ENCODE measurements at places on chromosomes 2 and 18.

- DNase-seq, result peak; percentile 20
Measured at GRCh38 chr2:20186078-20186854, 38.7 kb downstream of the SDC1 start.

DNA sequence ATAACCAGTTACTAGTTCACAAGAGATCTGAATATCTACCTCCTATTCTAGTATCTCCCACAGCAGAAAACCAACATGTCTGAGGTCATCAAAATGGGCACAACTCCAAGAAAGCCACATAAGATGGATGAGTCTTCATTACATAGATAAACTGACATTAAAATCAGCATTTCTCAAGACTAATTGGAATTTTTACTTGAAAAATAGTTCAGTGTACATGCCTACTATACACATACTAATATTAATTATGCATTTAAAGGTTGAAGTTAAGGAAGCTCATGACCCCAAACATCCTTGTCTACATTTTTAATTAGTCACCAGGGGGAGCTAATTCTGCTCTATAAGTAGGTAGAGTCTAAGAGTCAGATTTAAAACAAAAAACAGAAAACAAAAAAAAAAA, 41.9 kb downstream of the ZNF521 start:
- DNase-seq, result no peak

DNA sequence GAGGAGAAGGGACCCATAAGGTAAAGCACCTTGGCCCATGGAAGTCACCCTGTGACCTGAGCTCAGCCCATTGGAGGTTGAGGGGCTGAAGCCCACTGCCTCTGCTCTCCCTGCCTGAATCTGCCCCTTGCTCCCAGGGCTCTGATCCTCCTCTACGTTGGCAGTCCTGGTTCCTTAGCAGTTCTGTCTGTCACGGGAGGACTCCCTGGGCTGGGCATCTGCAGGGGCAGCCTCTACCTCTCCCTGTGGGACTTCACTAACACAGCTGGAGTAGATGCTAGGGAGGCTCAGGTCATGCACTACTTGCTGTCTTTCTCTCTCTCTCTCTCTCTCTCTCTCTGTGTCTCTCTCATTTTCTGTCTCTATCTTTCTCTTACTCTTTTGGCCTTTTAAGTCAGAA, 8.7 kb downstream of the GYPC start:
- DNase-seq, result no peak

GRCh38 chr2:121147766-121148165, 137.2 kb downstream of the TFCP2L1 start:
- no peak for DNase-seq

- DNase-seq, result no peak
Measured at GRCh38 chr2:166464187-166464586, 29.9 kb downstream of the SCN7A start.

DNA sequence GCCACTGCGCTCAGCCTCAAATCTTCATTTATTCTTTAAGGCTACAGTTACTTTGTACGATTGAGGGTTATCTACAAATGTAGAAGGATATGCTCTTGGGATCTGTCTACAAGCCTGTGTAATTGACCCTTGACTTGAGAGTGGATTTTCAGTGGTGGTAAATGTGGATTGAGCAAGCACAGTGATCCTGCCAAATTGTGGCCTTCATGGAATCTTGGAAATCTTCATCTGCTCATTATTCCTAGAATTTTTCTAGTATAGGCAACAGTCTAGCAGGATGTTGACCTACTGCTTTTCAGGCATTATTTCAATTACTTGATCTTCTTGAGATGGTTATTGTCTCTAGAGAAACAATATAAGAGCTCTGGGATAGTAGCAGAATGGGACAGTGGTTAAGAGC, 226.1 kb upstream of the REV1 start:
- no peak for DNase-seq

GRCh38 chr2:86050301-86050700, 55.4 kb downstream of the POLR1A start:
- no peak for DNase-seq

- no peak for DNase-seq
Measured at GRCh38 chr18:23365602-23366001, 87.5 kb upstream of the RIOK3 start.

GRCh38 chr2:233882353-233882752, 14.2 kb upstream of the MSL3B start:
- no peak for DNase-seq

DNA sequence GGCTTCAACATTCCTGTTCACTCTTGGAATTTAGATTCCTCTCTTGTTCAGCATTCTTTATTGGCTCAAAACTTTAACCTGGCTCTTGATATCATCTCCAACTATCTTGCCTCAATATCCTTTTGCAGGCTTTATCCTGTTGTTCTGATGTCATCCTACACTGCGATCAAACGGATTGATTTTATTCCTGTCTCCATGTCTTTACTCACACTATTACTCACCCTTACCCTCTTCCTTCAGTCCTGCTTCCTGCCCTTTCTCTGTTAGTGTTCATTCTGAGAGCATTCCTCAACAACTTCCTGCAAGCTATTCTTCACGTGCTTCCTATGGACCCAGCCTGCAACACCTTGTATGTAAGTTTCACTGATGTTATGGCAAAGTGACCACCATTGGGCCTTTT, 264.7 kb downstream of the RNF152 start:
- no peak for DNase-seq

DNA sequence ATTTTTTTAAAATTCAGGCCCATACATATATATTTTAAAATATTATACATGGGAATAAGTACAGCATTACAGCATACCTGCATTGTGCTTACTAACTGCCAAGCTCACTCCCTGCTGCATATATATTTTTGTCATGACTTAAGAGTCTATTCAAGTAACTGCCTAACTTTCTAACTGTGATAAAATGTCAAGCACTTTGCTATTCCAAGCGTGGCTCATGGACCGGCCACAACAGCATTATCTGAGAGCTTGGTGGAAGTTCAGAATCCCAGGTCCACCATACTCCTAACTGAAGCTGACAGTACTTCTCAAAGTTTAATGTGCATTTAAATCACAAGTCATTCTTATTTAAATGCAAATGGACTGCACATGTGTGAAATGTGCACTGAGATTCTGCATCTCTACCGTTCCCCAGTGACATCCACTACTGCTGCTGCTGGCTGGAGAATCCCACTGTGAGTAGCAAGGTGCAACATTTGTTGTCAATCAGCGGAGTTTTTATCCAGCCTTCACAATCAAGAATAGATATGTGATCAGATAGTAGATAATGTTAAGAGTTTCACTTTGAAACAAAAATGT, 79.1 kb downstream of the DYM start:
- DNase-seq, result no peak

GRCh38 chr18:58300867-58301266, 256.8 kb downstream of the NEDD4L start:
- DNase-seq, result no peak

GRCh38 chr2:195575879-195576401, 81.1 kb upstream of the SLC39A10 start:
- DNase-seq, result no peak

- no peak for DNase-seq
Measured at GRCh38 chr2:156562124-156562523, 125.9 kb downstream of the GPD2 start.

GRCh38 chr2:98374286-98374685, 28.0 kb downstream of the CNGA3 start:
- no peak for DNase-seq

- no peak for DNase-seq
Measured at GRCh38 chr2:17373741-17374140, 144.5 kb downstream of the RAD51AP2 start.

DNA sequence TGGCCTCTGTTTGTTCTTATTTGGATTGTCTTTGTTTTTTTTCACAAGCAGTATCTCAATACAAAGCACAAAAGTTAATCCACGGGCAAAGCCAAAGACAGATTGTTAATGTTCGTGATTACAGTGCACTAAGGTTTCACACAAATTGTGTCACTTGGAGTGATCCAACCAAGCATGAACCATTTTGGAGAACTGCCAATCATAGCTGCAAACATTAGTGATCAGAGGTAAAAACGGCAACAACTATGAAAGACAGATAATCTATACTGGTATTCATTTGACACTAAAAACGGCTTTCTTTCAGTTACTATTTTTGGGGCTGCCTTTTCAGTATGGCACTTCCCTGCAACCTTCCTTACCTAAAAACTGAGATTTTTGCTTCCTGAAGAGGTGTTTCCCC, 213.1 kb upstream of the GULP1 start:
- no peak for DNase-seq

DNA sequence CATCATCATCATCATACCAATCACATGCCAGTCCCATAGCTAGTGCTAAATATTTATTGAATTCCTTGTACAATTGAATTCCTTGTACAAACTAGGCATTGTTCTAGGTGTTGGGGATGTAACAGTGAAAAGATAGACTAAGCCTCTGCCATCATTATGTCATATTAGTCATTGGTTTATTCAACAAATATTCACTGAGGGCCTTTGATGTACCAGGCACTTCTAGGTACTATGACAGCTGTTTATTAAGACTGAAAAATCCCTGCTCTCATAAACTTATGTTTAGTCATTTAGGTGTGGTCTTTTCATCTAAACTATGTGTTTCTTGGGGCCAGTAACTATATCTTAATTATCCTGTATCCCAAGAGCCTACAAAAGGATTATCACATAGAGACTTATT, 412.3 kb upstream of the ETAA1 start:
- no peak for DNase-seq

DNA sequence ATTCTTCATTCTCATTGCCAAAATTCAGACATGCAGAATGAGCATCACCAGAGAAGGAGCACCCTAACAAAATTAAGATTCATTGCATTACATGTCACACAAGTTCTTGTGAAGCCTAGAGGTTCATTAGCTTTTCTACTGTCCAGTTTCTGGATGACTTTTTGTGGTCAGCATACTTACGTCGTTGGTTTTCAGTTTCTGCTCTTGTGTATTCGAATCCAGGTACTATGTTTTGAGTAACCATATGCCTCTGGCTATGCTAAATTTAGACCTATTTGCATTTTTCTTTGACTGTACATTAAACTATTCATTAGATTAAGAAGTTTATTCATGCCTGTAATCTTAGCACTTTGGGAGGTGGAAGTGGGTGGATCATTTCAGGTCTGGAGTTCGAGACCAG, 251.3 kb downstream of the PARD3B start:
- DNase-seq, result no peak

GRCh38 chr2:70728128-70728527, 39.9 kb downstream of the ADD2 start:
- DNase-seq, result no peak

DNA sequence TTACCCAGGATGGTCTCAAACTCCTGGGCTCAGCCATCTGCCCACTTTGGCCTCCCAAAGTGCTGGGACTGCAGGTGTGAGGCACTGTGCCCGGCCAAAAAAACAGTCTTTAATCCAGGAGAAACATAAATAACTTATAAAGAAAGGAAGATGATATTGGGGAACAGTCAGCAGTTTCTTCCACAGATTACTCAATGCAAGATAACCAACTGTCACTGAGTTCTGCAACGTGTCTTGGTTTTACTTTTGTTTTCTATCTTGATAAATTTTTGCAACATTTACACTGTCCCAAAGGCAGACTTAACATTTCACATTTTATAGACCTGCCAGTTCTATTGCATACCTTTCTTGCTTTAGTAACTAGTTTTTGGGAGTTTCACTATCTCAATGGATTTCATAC, 71.1 kb downstream of the ANKRD44 start:
- no peak for DNase-seq

GRCh38 chr2:187266645-187267044, 181.4 kb downstream of the CALCRL start:
- DNase-seq, result no peak

DNA sequence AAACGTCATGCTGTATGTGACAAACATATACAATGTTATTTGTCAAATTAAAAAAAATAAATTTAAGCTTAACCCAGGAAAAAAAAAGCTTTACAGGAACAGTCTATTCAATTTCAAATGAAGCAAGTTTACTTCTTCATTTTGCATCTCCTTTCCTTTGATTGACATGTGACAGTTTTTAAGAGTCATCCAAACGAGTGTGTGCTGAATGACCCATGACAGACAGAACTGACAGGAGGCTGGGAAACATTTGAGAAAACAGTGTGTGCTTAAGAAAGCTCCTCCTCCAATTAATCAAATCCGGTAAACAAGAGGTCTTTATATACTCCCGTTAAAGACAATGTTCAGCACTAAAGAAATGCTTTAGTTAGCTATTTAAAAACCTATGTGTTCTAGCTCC, 177.7 kb downstream of the SRBD1 start:
- no peak for DNase-seq

GRCh38 chr2:17877811-17878280, 621 bp upstream of the KCNS3 start:
- DNase-seq, result no peak

DNA sequence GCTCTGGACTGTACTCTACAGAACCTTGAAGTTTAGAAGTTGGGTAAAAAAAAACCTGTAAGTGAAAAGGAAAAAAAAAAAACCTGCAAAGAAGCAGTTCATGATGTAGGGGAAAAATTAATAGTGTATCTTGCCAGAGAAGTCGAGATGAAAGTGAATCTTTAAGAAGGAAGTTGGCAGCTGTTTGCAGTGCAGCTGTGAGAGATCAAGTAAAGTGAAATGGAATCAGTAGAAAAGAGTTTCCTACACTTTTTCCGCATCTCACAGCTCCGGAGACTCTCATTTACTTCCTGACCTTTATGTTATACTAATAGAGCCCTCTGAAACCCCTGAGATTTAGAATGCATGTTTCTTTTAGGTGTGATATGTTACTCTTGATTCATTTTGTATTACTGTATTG, 19.2 kb downstream of the RNMT start:
- no peak for DNase-seq

Measured in CD8-positive, alpha-beta T cell (primary cell).